ENCODE measurements at places on chromosomes 2 and 18.

GRCh38 chr2:68366083-68366560 is 1.0 kb downstream of the PLEK start:
- DNase-seq = peak; percentile 37

- DNase-seq = no peak
Measured at GRCh38 chr2:223433461-223433860, 168.7 kb downstream of the SCG2 start.

DNA sequence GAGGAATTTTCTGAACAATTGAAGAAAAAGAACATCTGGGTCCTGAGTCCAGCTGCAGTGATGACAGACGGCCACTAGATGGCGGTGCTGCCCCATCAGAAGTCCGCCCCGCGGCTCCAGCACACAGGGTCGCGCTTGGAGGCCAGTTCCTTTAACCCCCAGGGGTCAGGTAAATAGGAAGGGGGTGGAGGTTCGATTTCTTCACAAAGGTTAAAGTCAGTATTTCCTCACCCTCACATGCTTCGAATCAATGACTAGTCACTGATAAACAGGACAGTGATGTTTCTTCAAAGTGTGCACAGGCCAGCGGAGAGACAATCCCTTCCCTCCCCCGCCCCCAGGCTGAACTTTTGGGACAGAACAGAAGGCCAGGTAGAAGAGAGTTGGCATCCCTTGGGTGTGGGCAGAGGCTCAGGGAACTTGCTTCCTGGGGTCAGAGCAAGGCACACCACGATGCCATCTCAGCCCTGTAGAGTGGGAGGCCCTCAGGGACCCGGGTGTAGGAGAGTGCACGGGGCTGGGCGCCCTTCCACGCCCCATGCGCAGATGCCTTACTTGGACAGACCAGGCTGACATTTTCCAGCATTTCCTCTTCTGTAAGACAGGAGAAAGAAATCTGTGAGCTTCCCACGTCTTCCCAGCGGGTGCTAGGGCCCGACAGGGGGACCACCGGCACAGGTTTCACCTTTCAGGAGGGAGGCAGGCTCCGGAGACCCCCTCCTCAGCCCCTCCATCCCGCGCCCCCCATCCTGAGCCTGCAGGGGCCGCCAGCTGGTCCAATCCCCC is 722 bp downstream of the APOB start:
- peak; percentile 44 for DNase-seq

DNA sequence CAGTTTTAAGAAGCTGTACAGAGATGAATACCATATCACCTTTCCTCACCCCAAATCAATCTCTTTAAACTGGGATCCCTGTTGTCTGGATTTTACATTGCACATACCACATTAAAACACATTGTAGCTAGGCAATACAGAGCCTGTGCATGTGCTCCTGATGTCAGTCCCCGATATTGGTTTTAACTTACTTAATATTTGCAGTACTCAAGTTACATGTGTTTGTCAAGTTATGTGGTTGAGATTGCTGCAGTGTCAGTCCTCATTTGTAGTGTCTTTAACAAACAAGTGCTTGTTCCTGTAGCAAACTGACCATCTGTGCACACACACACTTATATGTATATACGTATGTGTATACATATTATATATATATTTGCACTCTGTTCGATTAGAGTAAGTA is 10.4 kb upstream of the UBE2E3 start:
- DNase-seq = no peak

DNA sequence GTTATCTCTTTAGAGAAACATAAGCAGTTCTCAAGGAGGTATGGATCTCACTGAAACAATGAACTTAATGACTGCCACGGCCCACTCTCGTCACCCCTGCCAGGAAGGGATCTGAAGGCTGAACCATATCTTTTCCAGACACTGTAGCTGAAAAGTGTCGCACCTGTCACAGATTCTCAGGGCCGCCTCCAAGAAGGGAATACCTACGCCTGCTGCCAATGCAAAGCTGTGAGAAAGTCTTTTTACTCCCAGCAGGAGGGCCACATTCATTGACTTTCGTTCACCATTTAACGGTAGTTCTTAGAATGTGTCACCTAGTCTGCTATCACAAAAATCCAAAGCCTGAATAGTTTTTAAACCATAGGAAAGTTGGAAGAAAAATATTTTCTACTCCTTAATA is 66.7 kb upstream of the SH3BP4 start:
- DNase-seq = no peak

- no peak for DNase-seq
Measured at GRCh38 chr18:10235661-10235952, 218.8 kb upstream of the APCDD1 start.

GRCh38 chr2:184859187-184859586 is 260.9 kb downstream of the ZNF804A start:
- no peak for DNase-seq

DNA sequence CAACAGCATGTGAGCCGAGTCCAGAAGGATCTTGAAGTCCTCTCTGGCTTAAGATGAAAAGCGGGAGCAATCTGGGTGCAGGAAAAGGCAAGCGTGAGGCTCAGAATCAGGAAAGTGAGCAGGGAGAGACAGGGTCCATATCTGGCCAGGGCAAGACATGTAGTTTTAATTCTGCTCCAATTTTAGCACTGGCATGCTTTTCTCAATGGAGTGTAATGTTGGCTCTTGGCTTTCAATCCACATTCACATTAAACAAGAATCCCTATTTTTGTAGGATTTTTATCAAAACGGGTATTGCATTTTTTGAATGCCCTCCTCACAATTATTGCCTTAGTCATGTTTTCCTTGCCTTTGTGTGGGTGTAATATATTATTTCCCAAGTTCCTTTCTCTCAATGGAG is 6.0 kb downstream of the SPATA3 start:
- DNase-seq = no peak

DNA sequence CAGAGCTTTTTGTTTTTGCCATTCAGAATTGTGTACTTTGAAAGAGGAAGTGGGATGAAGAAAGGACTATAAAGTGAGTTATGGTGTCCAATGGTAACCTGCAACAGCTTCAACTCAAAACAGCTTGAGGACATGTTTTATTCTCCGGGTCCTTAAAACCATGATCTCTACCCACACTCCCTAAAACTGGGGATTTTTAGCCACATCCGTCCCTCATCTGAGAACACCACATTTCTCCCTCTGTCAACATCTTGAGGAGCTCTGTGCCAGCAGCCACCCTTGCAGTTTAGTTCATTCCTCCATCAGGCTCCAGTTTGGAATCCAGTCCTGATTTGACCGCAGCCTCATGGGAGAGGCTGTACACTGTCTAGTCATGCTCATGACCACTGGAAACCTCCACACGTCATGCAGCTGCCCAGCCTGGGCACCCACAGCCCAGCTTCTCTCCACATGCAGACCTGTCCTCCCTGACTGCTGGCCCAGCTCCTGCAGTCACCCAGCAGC is 62.6 kb downstream of the C18orf63 start:
- peak; percentile 32 for DNase-seq
